Fibroblast of villous mesenchyme (primary cell): ENCODE measurements at places on chromosomes 5 and 9. TPM values are rescaled to one million over a fixed set of nuclear protein-coding genes. Genes with fewer than 3 reads are reported as not detected.
A peak's percentile ranks its signal among the peaks of the same experiment; 100 is the strongest.

Gene DOCK8
- total RNA-seq: 0.32 and 2.6 TPM in 2 replicates

Gene CTXN3
- total RNA-seq: not detected in 2 replicates

Gene DMRTA1
- total RNA-seq: 0.32 and 0.86 TPM in 2 replicates

Gene PRRX2
- total RNA-seq: under 0.01 and 1.6 TPM in 2 replicates

Gene SLC6A7
- total RNA-seq: under 0.01 TPM in 2 replicates

Gene TYRP1
- 0.43 and 2.9 TPM in 2 replicates for total RNA-seq

Gene KLF4
- total RNA-seq: 2.6 and 3.5 TPM in 2 replicates

GRCh38 chr5:166768536-166768935 lies 1522.9 kb upstream of the WWC1 start:
- DNase-seq: peak; percentile 29

- no peak for DNase-seq
Observed at GRCh38 chr9:33092634-33093033, 16.2 kb upstream of the SMU1 start.
